Activated CD8-positive, alpha-beta memory T cell treated with anti-CD3 and anti-CD28 coated beads, Interleukin-2, amount 50 U/mL, for 4 hours (primary cell): ENCODE measurements at places on chromosomes 1 and 21.

DNA sequence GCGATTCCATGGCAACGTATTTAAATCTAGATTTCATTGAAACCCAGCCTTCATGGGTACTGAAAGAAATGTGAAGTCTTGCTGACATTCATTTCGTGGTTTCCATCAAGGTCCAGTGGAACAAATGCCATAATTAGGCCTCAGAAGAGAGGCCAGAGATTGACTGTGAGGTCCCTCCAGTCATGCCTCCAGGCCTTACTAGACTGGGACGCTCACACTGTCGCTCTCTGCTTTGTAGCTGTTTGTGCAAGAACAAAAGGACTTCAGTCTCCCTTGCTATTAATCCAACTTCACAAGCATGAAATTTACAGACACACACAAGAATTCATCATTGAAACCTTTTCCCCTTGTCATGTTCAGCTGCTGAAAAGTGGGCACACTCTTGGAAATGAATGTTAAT is 180.4 kb upstream of the FOXD3 start:
- DNase-seq, result no peak

DNA sequence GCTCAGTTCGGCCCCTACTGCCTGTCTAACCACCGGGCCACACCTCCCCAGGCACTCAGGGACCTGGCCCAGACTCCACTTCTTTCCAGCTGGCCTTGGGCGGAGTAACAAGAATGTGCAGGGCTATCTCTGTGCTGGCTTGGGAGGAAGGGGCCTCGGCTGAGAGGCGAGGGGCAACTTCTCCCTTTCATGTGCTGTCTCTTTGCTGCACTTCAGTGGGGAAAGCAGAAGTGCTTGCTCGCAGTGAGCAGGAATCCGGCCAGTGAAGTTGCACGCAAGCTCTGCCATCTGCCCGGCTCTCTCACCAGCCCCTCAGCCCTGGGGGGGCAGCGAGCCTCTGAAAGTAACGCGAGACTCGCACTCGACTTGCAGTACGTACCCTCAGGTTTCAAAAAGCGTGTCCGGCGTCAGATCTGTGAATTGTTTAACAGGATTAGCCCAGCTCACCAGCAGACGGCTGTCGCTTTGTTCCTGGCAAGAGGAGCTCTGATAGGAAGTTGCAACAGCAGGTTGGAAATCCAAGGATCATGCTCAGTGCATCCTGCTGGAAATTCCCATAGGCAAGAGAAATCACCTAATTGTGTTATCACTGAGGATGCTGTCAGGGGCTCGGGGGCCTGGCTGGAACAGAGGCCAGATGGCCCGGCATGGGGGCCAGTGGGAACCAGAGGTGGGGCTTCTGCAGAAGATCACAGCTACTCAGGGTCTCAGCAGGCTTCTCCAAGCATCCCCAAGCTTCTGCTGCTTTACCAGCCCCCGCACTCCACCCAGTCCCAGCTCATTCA is 221.1 kb downstream of the NPHP4 start:
- DNase-seq, result no peak

GRCh38 chr1:202063093-202063492 is 52.7 kb downstream of the ELF3 start:
- no peak for DNase-seq

DNA sequence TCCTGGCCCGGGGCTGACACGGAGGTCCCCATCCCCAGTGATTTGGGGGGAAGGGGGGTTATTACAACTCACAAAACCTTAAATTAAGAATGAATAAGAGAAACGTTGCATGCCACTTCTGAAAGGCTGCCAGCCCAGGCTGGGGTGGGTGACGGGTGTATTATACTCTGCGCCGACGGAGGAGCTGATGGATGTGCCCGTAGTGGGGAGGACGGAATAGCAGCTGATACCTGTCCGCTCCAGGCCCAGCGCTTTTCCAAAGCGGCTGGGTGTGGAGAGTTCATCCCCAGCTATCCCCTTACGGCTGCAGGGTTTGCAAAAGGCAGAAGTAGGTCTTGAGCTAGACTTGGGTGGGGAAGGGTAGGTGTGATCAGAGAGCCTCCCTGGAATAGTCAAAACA is 63.8 kb upstream of the CASZ1 start:
- no peak for DNase-seq

GRCh38 chr1:225866061-225866837 is 15.9 kb downstream of the TMEM63A start:
- DNase-seq, result peak; percentile 76

GRCh38 chr1:89952605-89953130 is 42.2 kb upstream of the ZNF326 start:
- no peak for DNase-seq

- no peak for DNase-seq
Measured at GRCh38 chr21:30502041-30502440, at the start of gene KRTAP19-5. Gene KRTAP19-5, minus strand, starts transcription at chr21:30502141. Its CDS starts 51 bp downstream, at chr21:30502090.

- no peak for DNase-seq
Measured at GRCh38 chr1:57550092-57550491, 126.2 kb upstream of the DAB1 start.

DNA sequence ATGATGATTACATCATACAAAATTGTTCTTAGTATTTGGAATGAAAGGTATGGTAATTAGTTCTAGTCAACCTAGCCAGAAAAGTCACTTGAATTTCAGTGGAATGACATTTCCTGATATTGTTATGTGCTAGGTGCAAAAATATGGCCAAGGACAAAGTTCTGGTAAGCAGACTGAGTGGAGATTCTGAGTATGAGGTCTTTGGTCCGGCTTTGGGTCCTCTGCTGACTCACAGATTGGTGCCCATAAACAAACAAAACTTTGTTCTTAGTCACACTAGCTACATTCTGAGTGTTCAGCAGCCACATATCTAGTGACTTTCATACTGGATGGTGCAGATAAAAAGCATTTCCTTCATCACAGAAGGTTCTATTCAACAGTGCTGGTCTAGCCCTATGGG is 206.1 kb downstream of the ZNF648 start:
- DNase-seq, result no peak

GRCh38 chr21:45828580-45829570 is 152.7 kb upstream of the COL6A1 start:
- DNase-seq, result no peak

- DNase-seq, result no peak
Measured at GRCh38 chr1:30290581-30290980, 432.8 kb downstream of the MATN1 start.

GRCh38 chr1:12052997-12053686 is 10.0 kb upstream of the TNFRSF8 start:
- no peak for DNase-seq

- DNase-seq, result no peak
Measured at GRCh38 chr1:54230507-54231339, 30.8 kb downstream of the MRPL37 start.

- no peak for DNase-seq
Measured at GRCh38 chr1:184915463-184916090, 58.7 kb downstream of the NIBAN1 start.
